ENCODE measurements at places on chromosomes 12 and 14. TPM values are rescaled to one million over a fixed set of nuclear protein-coding genes. Genes with fewer than 3 reads are reported as not detected.

The TAPBPL gene
- 18.4 TPM for polyA plus RNA-seq

The SLCO1A2 gene
- 0.08 TPM for polyA plus RNA-seq

The NELL2 gene
- polyA plus RNA-seq: 34.3 TPM

The PROX2 gene
- polyA plus RNA-seq: 2.2 TPM

The DNAH10 gene
- polyA plus RNA-seq: 9.2 TPM

The P2RX4 gene
- 33.1 TPM for polyA plus RNA-seq

The KLRC1 gene
- polyA plus RNA-seq: 1.7 TPM

The PPM1A gene
- 49.4 TPM for polyA plus RNA-seq

The PLCZ1 gene
- polyA plus RNA-seq: 1.8 TPM

The KRT79 gene
- polyA plus RNA-seq: not detected

The HOXC9 gene
- polyA plus RNA-seq: 0.91 TPM

- no peaks in the 10 kb centered on the region for H3K36me3 ChIP-seq
- H3K4me1 ChIP-seq: no peaks in the 10 kb centered on the region
- H3K27me3 ChIP-seq: no peaks in the 10 kb centered on the region
- no peak overlapping the region for H3K4me3 ChIP-seq
- H3K27ac ChIP-seq: no peak overlapping the region
These were observed 340.0 kb downstream of the TRHDE start for GRCh38 chr12:72612171-72612570.

- peak; percentile 60 for DNase-seq
- no peaks in the 10 kb centered on the region for H3K27me3 ChIP-seq
- H3K36me3 ChIP-seq: peaks cover 50% of the 10 kb centered on the region
- H3K4me1 ChIP-seq: peaks cover 61% of the 10 kb centered on the region
- peak overlapping the region; percentile 62 for H3K27ac ChIP-seq
These were observed 8.5 kb downstream of the WSB2 start for GRCh38 chr12:118052324-118053070.

- no peaks in the 10 kb centered on the region for H3K27me3 ChIP-seq
- H3K4me3 ChIP-seq: no peak overlapping the region
- DNase-seq: no peak
- H3K27ac ChIP-seq: peak overlapping the region; percentile 43
These were observed 33.9 kb downstream of the NUMB start for GRCh38 chr14:73424453-73424852.

DNA sequence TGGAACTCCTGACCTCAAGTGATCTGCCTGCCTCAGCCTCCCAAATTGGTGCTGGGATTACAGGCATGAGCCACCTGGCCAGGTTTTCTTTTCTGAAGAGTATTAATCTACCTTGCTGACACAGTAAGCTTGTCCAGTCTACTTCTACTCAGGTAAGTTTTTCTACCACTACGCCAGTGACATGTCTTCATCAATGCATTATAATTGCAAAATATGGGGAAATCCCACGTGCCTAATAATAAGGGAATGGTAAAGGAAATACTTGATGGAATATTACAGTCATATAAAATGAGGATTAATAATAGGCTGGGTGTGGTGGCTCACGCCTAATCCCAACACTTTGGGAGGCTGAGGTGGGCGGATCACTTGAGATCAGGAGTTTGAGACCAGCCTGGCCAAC is 62.3 kb downstream of the RAB35 start:
- H3K36me3 ChIP-seq: no peaks in the 10 kb centered on the region
- no peaks in the 10 kb centered on the region for H3K4me1 ChIP-seq
- no peak overlapping the region for H3K27ac ChIP-seq
- H3K4me3 ChIP-seq: no peak overlapping the region

DNA sequence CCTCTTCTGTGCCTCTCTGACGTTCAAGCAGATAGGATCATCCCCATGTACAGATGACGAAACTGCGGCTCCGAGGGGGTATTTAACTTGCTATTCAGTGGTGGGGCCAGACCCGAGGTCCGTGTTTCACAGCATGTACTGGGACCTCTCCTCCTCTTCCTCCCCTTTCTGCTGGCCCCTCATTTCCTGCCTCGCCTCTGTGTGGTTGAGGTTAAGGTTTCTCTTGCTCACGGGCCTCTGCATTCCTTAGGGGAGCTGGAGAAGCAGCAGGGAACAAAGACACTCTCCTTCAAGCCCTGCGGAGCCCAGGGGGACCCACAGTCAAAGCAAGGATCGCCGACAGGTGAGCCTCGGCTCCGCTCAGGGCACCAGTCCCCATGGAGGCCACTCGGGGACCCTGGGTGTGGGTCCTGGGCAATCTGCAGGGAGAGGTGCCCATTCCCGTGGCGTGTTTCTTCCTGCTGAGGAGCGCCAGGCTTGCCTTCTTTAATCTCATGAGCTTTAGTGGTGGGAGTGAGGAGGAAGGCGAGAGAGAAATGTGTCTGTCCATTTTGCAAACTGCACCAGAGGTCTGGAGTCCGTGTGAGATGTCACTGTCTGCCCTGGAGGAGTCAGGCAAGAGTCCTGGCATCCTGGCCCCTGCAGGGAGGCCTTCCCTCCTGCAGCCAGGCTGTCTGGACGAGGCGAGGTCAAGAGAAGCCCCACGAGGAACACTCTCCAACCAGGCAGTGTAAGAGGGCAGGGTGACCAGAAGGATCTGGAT is 45.0 kb downstream of the SLC6A12 start:
- peaks cover 43% of the 10 kb centered on the region for H3K27me3 ChIP-seq
- no peak overlapping the region for H3K4me3 ChIP-seq
- no peaks in the 10 kb centered on the region for H3K36me3 ChIP-seq
- no peaks in the 10 kb centered on the region for H3K4me1 ChIP-seq

- no peak for DNase-seq
- no peak overlapping the region for H3K4me3 ChIP-seq
- H3K4me1 ChIP-seq: no peaks in the 10 kb centered on the region
- H3K27ac ChIP-seq: no peak overlapping the region
- no peaks in the 10 kb centered on the region for H3K27me3 ChIP-seq
- no peaks in the 10 kb centered on the region for H3K36me3 ChIP-seq
These were observed 39.6 kb upstream of the KLRD1 start for GRCh38 chr12:10268037-10268436.

GRCh38 chr12:80811957-80812708 is 95.4 kb downstream of the MYF5 start:
- no peaks in the 10 kb centered on the region for H3K36me3 ChIP-seq
- no peak overlapping the region for H3K4me3 ChIP-seq
- no peak for DNase-seq
- H3K27me3 ChIP-seq: no peaks in the 10 kb centered on the region
- no peak overlapping the region for H3K27ac ChIP-seq

GRCh38 chr14:35576260-35576659 is 42.3 kb downstream of the INSM2 start:
- no peak for DNase-seq
- no peaks in the 10 kb centered on the region for H3K27me3 ChIP-seq
- no peak overlapping the region for H3K27ac ChIP-seq
- H3K4me3 ChIP-seq: no peak overlapping the region
- H3K36me3 ChIP-seq: peaks cover 4% of the 10 kb centered on the region

DNA sequence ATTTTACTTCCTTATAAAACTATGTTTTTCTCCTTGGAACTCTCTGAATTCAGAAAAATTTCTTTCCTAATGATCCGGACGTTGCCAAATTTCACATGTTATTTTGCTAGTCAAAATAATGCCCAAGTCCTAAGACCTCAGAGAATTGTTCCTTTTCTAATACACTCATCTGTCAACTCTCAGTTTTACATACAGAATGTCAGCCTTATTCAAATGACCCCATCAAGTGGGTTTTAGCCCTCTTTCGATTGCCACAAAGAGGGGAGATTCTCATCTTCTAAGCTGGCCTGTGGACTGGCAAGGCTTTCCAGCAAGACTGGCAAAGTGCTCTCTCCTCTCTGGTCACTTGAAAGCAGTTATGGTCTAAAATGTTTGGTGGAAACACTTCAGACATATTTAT is 99.3 kb upstream of the GPHB5 start:
- peaks cover 2% of the 10 kb centered on the region for H3K4me1 ChIP-seq
- H3K4me3 ChIP-seq: no peak overlapping the region
- H3K27me3 ChIP-seq: no peaks in the 10 kb centered on the region
- H3K36me3 ChIP-seq: peaks cover 27% of the 10 kb centered on the region

- H3K4me1 ChIP-seq: no peaks in the 10 kb centered on the region
- no peak overlapping the region for H3K27ac ChIP-seq
- no peaks in the 10 kb centered on the region for H3K27me3 ChIP-seq
- H3K36me3 ChIP-seq: no peaks in the 10 kb centered on the region
- no peak overlapping the region for H3K4me3 ChIP-seq
These were observed 34.9 kb downstream of the PLEKHD1 start for GRCh38 chr14:69519204-69520100.

- H3K36me3 ChIP-seq: no peaks in the 10 kb centered on the region
- no peaks in the 10 kb centered on the region for H3K4me1 ChIP-seq
- H3K27ac ChIP-seq: no peak overlapping the region
- H3K27me3 ChIP-seq: peaks cover 84% of the 10 kb centered on the region
- no peak for DNase-seq
These were observed 112.4 kb upstream of the TMEM132D start for GRCh38 chr12:130016194-130016593.

GRCh38 chr12:15534874-15535273 is 212.6 kb downstream of the PTPRO start:
- no peak overlapping the region for H3K4me3 ChIP-seq
- peak overlapping the region; percentile 5 for H3K27ac ChIP-seq

- H3K36me3 ChIP-seq: no peaks in the 10 kb centered on the region
- H3K27me3 ChIP-seq: no peaks in the 10 kb centered on the region
- H3K4me3 ChIP-seq: no peak overlapping the region
- no peaks in the 10 kb centered on the region for H3K4me1 ChIP-seq
These were observed 62.5 kb upstream of the PTPRR start for GRCh38 chr12:70982991-70983390.

- H3K4me3 ChIP-seq: no peak overlapping the region
- no peak overlapping the region for H3K27ac ChIP-seq
- no peaks in the 10 kb centered on the region for H3K36me3 ChIP-seq
- H3K27me3 ChIP-seq: no peaks in the 10 kb centered on the region
- no peak for DNase-seq
- peaks cover 39% of the 10 kb centered on the region for H3K4me1 ChIP-seq
These were observed 165.4 kb upstream of the PLEKHG7 start for GRCh38 chr12:92537290-92537960.

- H3K27me3 ChIP-seq: no peaks in the 10 kb centered on the region
- no peak for DNase-seq
- H3K36me3 ChIP-seq: no peaks in the 10 kb centered on the region
- H3K4me3 ChIP-seq: no peak overlapping the region
These were observed 8.9 kb downstream of the COX14 start for GRCh38 chr12:50120953-50121352.

DNA sequence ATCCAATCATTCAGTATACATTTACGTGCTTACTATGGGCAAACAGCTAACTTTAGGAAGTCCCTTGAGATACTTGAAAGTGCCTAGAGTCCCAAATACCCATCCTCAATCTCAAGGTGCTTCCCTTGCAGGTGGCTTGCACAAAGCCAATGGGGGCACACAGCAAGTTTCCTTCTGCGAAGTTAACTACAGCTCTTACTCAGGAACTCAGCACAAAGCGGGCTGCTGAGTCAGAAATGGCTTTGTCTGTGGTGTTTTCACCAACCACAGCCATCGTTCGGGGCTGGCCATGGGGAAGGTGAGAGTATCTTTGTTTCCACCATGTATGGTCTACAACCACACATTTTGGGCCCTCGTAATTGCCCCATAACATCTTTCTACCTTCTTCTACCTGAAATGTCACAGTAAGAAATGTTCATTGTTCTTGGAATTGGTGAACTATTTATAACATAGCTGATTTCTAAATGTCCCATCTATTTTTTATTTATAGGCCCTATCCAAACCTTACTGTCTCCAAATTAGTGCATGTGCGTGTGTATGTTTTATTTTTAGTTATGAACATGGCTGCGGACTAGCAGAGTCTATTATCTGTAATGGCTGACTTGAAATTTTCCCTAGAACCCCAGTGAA is 13.9 kb downstream of the MFAP5 start:
- H3K4me3 ChIP-seq: no peak overlapping the region
- no peaks in the 10 kb centered on the region for H3K27me3 ChIP-seq
- no peak overlapping the region for H3K27ac ChIP-seq
- H3K4me1 ChIP-seq: no peaks in the 10 kb centered on the region
- H3K36me3 ChIP-seq: no peaks in the 10 kb centered on the region
- DNase-seq: no peak

GRCh38 chr14:50524731-50525515 is 7.4 kb downstream of the MAP4K5 start:
- H3K4me1 ChIP-seq: peaks cover 68% of the 10 kb centered on the region
- no peak overlapping the region for H3K4me3 ChIP-seq
- DNase-seq: no peak
- no peaks in the 10 kb centered on the region for H3K27me3 ChIP-seq
- no peaks in the 10 kb centered on the region for H3K36me3 ChIP-seq

DNA sequence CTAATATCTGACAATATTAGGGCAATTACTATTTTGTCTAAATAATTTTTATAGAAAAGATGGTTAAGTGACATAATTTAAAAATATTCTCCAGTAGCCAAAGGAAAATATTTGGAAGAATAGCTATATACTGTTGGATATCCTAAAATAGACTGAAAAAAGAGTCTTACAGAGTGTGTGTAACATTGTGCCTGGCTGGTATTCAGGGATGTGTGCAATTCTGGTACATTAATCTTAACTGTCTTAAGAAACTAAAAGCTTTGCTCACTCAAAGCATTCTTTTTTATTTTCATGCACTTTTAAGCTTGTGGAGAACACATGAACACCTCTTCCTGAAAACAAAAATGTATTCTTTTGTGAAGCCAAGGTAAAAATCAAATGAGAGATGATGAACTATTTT is 10.1 kb upstream of the NR2C1 start:
- H3K36me3 ChIP-seq: no peaks in the 10 kb centered on the region
- DNase-seq: no peak
- no peak overlapping the region for H3K4me3 ChIP-seq
- no peaks in the 10 kb centered on the region for H3K27me3 ChIP-seq

DNA sequence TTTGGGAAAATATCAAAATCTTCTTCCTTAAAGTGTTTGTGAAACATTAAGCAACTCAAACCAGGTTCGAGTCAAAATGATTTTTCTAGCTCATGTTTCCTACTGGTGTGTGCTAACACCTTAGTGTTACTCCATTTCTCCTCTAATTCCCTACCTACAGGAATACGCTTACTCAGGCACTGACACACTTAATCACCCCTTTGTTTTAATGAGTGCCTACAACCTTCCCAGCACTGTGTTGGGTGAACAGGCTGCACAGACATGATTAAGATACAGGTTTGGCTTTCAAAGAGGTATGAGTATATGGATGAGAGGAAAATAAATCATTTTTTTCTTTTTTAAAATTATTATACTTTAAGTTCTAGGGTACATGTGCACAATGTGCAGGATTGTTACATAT is 15.6 kb upstream of the PZP start:
- DNase-seq: no peak
- no peak overlapping the region for H3K27ac ChIP-seq
- H3K4me1 ChIP-seq: no peaks in the 10 kb centered on the region

GRCh38 chr12:91781114-91781513 is 364.5 kb downstream of the BTG1 start:
- H3K4me3 ChIP-seq: no peak overlapping the region
- no peaks in the 10 kb centered on the region for H3K36me3 ChIP-seq
- H3K27ac ChIP-seq: no peak overlapping the region
- H3K27me3 ChIP-seq: no peaks in the 10 kb centered on the region

DNA sequence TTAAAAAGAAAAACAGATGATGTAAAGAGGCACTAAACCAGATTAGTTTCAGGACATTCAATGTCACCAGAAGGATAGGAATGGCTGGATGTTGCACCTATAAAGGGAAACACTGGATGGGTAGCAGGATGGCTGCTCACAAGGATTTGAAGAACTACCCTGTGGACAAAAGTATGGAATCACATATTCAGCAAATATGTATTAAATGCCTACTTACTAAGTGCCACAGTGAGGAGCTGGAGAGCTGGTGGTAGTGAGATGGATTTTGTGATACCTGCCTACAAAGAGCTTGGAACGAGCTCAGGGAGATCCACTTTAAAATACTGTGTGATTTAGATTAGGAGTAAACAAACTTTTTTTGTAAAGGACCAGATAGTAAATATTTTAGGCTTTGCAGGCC is 316.2 kb downstream of the PAWR start:
- H3K4me3 ChIP-seq: no peak overlapping the region
- no peak overlapping the region for H3K27ac ChIP-seq
- H3K4me1 ChIP-seq: no peaks in the 10 kb centered on the region
- no peak for DNase-seq

Data from left lung (tissue), 14 donors.